ENCODE measurements at places on chromosomes 5 and 9. TPM values are rescaled to one million over a fixed set of nuclear protein-coding genes. Genes with fewer than 3 reads are reported as not detected.

DNA sequence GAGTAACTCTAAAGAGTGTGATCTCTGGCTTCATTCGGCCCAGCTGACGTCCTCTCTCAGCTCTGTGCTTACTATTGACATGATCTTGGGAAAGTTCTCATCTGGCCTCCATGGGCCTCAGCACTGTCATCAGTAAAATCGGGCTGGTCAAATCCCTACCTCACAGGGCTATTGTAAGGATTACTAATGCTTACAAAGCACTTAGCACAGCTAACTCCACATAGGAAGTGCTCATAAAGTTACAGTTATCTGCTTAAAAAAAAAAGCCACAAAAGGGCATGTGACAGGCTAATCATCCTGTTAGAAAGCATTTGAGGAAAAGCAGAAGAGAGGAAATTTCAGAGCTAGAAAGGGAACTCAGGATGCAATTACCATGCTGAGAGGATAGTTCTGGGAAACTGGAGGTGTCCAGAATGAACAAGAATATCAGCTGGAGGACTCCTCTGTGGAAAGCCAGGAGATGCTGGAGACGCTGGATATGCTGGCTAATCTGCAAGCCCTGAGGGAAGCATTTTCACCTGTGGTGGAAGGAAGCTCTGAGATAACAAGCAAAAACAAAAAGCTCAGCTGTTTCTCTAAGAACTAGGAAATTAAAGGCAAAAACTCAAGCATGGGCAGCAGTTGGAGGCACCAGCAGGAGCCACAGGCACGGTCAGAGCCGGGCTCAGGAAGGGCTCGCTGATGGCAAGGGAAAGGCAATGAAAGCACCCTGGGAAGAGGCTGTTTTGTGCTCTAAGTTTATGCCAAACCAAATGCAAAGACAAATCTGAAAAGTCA is 4.4 kb upstream of the BHMT start:
- H3K4me3 ChIP-seq = no peak overlapping the region
- H3K36me3 ChIP-seq = no peaks in the 10 kb centered on the region
- peaks cover 26% of the 10 kb centered on the region for H3K27me3 ChIP-seq
- no peak overlapping the region for H3K27ac ChIP-seq

- peaks cover 19% of the 10 kb centered on the region for H3K4me1 ChIP-seq
- no peak overlapping the region for H3K4me3 ChIP-seq
- DNase-seq = no peak
- H3K27me3 ChIP-seq = no peaks in the 10 kb centered on the region
- peaks cover 21% of the 10 kb centered on the region for H3K36me3 ChIP-seq
- no peak overlapping the region for H3K27ac ChIP-seq
Measured at GRCh38 chr9:20786807-20787206, 102.7 kb downstream of the FOCAD start.

TERT gene
- total RNA-seq = 4.3 TPM

GRCh38 chr9:111483439-111483857 is 735 bp downstream of the ECPAS start:
- DNase-seq = no peak
- H3K36me3 ChIP-seq = no peaks in the 10 kb centered on the region
- H3K27me3 ChIP-seq = peaks cover 2% of the 10 kb centered on the region

TMEM174 gene
- total RNA-seq = not detected

DNA sequence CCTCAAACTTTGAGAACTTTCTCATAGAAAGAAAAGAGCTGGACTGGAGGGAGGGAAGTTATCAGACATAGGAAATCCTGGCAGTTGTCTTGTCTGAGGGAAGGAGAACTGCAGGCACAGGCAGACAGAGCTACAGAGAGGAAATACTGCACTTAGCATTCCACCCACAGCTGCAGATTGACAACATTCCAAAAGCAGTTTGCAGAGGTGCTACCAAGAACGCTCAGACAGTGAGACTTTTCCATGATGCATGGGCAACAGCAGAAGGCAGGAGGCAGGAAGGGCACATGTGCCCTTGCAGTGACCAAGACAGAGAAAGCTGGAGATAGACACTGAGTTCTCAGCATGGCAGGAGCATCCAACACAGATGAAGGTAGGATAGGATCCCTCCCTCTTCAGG is 327.5 kb upstream of the ZNF462 start:
- no peak overlapping the region for H3K4me3 ChIP-seq
- no peaks in the 10 kb centered on the region for H3K27me3 ChIP-seq

Data from progenitor cell of endocrine pancreas (in vitro differentiated cells).